Mesothelial cell of epicardium (in vitro differentiated cells): ENCODE measurements at places on chromosomes 16 and 17.

DNA sequence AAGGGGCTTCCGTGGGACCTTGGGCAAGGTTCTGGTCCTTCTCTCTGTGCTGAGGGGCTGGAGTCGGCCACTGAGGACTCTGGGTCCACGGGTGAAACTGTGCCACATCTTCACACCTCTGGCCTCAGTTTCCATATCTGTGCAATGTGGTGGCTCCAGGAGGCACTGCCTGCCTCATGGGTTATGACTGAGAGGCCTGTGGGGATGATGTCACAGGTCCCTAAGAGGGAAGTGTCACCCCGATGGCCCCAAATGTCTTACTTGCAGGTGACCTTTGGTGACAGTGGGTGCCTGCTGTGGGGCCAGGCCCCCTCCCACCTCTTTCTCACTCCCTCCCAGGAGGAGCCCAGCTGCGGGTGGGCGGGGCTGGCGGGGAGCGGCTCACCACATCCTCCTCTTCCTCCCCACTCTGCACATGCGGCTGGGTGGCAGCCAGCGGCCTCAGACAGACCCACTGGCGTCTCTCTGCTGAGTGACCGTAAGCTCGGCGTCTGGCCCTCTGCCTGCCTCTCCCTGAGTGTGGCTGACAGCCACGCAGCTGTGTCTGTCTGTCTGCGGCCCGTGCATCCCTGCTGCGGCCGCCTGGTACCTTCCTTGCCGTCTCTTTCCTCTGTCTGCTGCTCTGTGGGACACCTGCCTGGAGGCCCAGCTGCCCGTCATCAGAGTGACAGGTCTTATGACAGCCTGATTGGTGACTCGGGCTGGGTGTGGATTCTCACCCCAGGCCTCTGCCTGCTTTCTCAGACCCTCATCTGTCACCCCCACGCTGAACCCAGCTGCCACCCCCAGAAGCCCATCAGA lies at the start of gene IL21R:
Gene IL21R (plus strand): TSS at position 407 of the 801 bp plus-strand sequence. CDS start 27,898 bp downstream, outside the sequence.
- no peak within 1 kb of the TSS for H3K4me3 ChIP-seq
- H3K4me1 ChIP-seq: peaks cover 2% of the 10 kb centered on the region
- no peaks in the 10 kb centered on the region for H3K36me3 ChIP-seq
- peaks cover 20% of the 10 kb centered on the region for H3K27me3 ChIP-seq
- H3K27ac ChIP-seq: no peak within 1 kb of the TSS
- no peak for DNase-seq

DNA sequence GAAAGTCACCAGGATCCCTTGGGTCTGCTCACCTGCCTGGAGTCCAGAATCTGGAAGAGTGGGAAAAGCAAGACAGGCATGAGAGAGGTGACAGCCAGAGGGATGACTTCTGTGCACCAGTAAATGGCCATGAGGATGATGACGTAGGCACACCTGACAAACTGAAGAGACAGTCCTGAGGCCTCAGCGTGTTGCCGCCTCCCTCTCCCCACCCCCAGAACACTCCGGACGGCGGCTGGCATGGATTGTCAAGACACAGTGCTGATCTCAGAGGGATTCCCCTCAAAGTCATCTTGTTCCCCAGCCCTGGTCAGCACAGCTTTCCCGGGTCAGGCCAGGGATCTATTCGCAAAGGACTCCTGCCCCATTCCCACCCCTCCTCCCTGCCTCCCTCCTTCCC lies 6.2 kb downstream of the SLC13A5 start:
- H3K4me1 ChIP-seq: peaks cover 4% of the 10 kb centered on the region
- no peaks in the 10 kb centered on the region for H3K36me3 ChIP-seq
- no peak overlapping the region for H3K4me3 ChIP-seq
- H3K27ac ChIP-seq: no peak overlapping the region
- H3K27me3 ChIP-seq: peaks cover 80% of the 10 kb centered on the region
- no peak for DNase-seq

DNA sequence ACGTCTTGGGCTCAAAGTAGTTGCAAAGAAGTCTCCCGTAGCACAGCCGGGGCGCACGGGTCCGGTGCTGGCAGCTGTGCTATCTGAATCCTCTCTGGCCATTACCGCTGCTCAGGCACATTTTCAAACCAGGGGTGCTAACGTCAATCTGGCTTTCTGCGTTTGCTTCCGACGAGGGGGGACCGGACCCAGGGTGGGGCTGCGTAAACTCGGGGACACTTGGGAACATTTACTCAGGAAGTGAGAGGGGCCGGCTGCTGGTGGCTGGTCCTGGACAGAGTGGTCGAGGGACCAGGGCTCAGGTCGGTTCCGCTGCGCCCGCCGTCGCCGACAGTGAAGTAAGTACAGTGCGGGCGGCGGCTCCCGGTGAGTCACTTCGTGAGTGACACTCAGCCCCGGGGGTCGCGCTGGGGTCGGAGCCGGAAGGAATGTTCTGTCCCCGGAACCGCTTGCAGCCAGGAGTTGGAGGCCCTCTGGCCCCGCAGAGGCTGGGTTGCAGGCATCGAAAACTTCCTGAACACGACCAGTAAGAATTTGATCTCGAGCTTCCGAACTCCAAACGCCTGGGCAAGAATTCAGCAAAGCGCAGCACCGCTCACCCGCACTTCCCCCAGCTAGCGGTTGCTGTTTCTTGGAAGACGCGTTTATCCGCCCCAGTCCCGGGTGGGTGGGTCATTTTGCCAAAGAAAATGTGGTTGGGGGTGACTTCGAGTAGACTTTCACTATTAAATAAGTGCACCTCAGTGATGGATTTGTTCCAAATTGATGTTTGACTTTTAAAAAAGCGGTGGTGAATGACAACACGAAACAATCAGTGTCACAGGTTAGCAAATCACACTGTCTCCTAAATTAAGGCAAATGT lies 1.4 kb upstream of the HS3ST3B1 start:
- H3K36me3 ChIP-seq: no peaks in the 10 kb centered on the region
- no peak for DNase-seq
- peaks cover 42% of the 10 kb centered on the region for H3K4me1 ChIP-seq
- peak overlapping the region; percentile 69 for H3K27ac ChIP-seq

DNA sequence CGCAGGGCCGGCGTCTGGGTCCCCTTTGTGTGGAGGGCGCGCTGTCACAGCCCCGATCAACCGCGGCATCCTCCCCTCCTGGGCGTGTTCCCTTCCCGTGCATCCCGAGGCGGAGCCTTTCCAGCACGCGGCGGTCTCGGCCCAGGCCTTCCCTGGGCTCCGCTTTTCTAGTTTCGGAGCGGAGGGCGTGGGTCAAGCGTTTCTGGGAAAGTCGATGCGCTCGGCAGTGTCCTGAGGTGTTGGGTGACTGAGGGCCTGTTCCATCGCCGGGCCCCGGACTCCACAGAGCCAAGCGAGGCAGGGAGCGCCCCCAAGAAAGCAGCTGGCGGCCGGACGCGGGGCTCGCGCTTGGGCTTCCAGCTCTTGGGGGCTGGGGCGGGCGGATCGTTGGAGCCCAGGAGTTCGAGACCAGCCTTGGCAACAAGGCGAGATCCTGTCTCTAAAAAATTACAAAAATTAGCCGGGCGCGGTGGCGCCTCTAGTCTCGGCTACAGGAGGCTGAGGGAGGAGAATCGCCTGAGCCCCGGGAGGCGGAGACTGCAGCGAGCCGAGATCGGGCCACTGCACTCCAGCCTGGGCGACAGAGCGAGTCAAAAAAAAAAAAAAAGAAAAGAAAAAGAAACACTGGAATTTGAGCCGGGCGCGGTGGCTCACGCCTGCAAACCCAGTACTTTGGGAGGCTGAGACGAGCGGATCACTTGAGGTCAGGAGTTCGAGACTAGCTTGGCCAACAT lies 806 bp downstream of the IFT140 start:
- peak; percentile 39 for DNase-seq
- peaks cover 3% of the 10 kb centered on the region for H3K27me3 ChIP-seq
- H3K36me3 ChIP-seq: peaks cover 3% of the 10 kb centered on the region
- peak overlapping the region; percentile 80 for H3K4me3 ChIP-seq
- peak overlapping the region; percentile 100 for H3K27ac ChIP-seq

GRCh38 chr16:1332618-1333148 lies 762 bp upstream of the BAIAP3 start:
- H3K27me3 ChIP-seq: peaks cover 63% of the 10 kb centered on the region
- H3K4me3 ChIP-seq: peak overlapping the region; percentile 54
- H3K4me1 ChIP-seq: peaks cover 8% of the 10 kb centered on the region
- H3K27ac ChIP-seq: no peak overlapping the region

GRCh38 chr17:82435103-82435502 lies 15.4 kb downstream of the CYBC1 start:
- H3K27me3 ChIP-seq: no peaks in the 10 kb centered on the region
- DNase-seq: no peak
- no peak overlapping the region for H3K4me3 ChIP-seq
- no peaks in the 10 kb centered on the region for H3K4me1 ChIP-seq
- H3K36me3 ChIP-seq: peaks cover 7% of the 10 kb centered on the region

DNA sequence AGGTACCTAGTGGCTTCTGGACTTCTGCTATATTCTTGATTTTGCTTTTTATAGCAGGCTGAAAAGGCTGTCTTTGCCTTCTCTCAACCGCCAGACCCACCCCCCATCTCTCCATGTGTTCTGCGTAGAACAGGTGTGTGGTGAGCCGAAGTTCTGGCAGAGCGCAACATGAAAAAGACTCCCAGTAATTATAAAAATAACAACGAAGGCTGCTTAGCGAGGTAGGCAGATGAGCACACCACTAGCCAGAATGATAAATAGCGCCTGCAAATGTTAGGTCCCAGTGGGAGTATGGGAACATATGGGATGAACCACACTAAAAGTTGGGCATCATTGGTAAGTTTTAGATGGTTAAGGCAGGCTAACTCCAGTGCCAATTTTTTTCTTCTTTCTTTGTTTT lies 14.0 kb upstream of the RBFOX1 start:
- no peak overlapping the region for H3K27ac ChIP-seq
- no peak for DNase-seq
- H3K4me1 ChIP-seq: peaks cover 3% of the 10 kb centered on the region
- H3K36me3 ChIP-seq: no peaks in the 10 kb centered on the region
- H3K4me3 ChIP-seq: no peak overlapping the region

- H3K27ac ChIP-seq: no peak overlapping the region
- peaks cover 5% of the 10 kb centered on the region for H3K4me1 ChIP-seq
- H3K27me3 ChIP-seq: no peaks in the 10 kb centered on the region
- H3K4me3 ChIP-seq: no peak overlapping the region
- DNase-seq: no peak
These were observed 60.2 kb upstream of the PHOSPHO1 start for GRCh38 chr17:49290690-49291359.

DNA sequence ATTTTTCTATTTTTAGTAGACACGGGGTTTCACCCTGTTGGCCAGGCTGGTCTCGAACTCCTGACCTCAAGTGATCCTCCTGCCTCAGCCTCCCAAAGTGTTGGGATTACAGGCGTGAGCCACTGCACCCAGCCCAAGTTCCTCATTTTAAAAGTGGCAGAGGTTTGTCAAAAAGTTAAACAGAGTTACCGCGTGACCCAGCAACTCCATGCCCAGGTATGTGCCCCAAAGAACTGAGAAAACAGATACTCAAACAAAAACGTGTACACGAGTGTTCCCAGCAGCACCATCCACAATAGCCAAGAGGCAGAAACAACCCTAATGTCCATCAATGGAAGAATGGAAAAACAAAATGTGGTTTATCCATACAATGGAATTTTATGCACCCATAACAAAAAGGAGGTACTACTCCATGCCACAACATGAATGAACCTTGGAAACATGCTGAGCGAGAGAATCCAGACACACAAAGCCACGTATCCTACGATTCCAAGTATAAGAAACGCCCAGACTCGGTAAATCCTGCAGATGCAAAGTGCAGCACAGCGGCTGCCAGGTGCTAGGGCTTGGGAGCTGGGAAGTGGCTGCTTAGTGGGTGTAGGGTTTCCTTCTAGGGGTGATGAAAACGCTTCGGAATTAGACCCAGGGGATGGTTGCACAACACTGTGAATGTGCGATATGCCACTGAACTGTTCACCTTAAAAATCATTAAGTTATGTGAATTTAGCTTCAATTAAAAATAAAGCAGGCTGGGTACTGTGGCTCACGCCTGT lies 24.8 kb downstream of the ADCY9 start:
- no peaks in the 10 kb centered on the region for H3K27me3 ChIP-seq
- DNase-seq: no peak
- peaks cover 5% of the 10 kb centered on the region for H3K4me1 ChIP-seq
- H3K27ac ChIP-seq: no peak overlapping the region
- no peak overlapping the region for H3K4me3 ChIP-seq

DNA sequence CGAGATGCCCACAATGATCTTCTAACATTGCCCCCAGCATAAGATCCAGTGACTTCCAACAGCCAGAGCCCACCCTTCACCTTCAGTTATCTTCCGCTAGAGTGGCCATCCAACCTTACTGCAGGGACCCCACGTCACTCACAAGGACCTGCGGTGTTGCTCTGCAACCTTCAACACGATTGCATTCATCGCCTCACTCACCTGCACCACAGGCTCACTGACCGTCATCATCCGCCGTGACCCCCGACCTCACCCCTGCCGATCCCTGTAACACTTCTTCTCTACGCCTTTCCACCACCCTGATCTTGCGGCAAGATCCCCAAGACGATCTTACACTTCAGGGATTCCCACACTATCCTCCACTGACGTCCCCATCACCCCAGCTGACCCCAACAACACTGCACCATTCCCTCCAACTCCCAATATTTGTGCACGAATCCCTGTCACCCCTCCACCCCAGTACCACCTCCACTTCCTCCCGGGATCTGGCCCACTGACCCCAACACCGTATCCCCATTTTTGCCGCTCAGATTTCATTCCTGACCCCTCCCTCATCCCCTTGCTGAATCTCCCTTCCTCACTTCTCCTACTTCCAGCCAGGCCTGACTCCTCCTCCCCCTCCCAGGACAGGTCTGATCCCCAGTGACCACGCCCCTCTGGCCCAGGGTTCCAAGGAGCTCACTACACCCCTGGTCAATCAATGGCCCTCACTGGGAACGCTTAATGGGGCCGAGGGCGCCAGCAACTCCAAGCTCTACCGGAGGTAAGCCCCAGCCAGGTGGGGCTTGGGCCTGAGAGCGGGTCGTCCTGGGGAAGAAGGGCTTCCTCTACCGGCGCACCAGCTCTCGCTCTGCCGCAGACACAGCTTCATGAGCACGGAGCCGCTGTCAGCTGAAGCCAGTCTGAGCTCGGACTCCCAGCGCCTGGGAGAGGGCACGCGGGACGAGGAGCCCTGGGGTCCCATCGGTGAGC lies 7.6 kb downstream of the RUNDC3A start:
- H3K27ac ChIP-seq: no peak overlapping the region
- H3K4me3 ChIP-seq: peak overlapping the region; percentile 62
- peaks cover 6% of the 10 kb centered on the region for H3K36me3 ChIP-seq
- H3K4me1 ChIP-seq: peaks cover 10% of the 10 kb centered on the region
- no peak for DNase-seq

DNA sequence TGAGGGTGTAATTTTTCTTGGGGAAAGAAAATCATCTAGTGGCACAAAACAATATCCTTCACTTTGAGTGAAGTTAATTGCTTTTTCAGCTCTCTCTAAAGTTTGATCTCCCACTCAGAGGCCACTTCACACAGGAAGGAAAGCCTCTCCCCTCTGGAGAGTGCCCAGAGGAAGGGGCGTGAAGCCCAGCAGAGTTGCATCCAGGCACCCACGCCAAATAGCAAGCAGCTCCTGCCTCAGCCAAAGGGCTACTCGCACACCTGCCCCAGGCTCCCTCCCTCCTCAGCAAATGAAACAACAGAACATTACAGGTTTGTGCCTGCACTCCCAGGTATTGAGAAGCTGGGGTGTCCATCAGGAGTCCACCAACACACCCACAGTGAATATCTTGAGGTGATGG lies 183.0 kb upstream of the RPL38 start:
- peaks cover 10% of the 10 kb centered on the region for H3K27me3 ChIP-seq
- no peaks in the 10 kb centered on the region for H3K36me3 ChIP-seq
- no peak for DNase-seq
- H3K4me1 ChIP-seq: peaks cover 10% of the 10 kb centered on the region
- H3K27ac ChIP-seq: no peak overlapping the region

- peaks cover 16% of the 10 kb centered on the region for H3K4me1 ChIP-seq
- peak overlapping the region; percentile 28 for H3K4me3 ChIP-seq
- peak overlapping the region; percentile 77 for H3K27ac ChIP-seq
- no peak for DNase-seq
- no peaks in the 10 kb centered on the region for H3K36me3 ChIP-seq
- H3K27me3 ChIP-seq: no peaks in the 10 kb centered on the region
These were observed 9.2 kb downstream of the RND2 start for GRCh38 chr17:43033948-43034881.
